RWPE1 (cell line): ENCODE measurements at places on chromosomes 12 and 14.
A peak's percentile ranks its signal among the peaks of the same experiment; 100 is the strongest.

DNA sequence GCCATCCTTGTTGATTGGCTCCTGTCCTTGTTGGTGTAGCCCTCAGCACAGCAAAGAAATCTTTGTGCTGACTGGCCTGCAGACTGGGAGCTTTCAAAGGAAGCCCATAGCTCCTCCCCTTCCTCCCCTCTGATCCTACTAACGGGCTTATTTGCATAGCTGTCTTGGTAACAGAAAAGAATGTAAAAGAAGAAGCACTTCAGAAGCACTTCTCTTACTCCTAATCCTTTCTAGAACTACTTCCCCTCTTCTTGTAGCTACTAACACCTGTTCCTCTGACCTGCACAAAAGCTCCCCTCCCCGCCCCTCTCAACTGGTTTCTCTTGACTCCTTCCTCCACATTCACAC, 14.3 kb upstream of the RIC8B start:
- DNase-seq = no peak

DNA sequence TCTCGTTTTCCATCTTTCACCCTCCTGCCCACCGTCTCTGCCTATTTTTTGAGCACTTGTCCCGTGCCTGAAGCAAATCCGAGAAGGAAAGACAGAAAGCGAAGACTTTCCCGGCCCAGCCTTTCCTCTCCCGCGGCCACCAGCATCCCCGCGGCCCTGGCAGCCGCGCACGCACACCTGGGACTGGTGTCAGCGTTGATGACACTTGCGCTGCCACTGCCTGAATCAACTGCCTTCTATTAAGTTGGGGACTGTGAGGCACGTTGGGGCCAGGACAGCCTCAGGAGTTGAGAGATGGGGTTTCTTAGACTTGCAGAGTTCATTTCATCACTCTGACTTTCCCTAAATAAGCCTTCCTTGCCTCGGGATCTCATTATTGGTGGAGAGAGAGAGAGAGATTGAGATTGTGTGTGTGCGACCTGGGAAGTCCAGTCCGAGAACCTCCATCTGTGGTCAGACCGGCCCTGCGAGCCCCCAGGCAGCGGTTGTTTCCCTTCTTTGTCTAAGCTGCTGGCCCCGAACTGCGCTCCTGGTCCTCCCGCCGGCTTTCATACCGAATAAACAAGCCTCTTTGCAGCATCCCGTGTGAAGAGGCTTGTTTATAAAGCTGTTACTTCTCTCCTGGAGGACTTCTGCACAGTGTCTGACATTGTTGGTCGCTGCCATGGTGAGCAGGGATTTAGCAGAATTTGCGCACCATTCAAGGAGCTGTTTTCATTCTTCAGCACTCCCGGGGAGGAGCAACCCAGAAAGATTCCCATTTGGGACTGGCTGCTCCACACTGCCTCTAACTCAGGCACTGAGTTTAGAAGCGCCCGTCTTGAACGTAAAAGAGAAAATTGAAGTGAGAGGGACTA, 1.5 kb downstream of the PDZRN4 start:
- no peak for DNase-seq

GRCh38 chr14:71588576-71589215, 343.5 kb upstream of the RGS6 start:
- DNase-seq = no peak

DNA sequence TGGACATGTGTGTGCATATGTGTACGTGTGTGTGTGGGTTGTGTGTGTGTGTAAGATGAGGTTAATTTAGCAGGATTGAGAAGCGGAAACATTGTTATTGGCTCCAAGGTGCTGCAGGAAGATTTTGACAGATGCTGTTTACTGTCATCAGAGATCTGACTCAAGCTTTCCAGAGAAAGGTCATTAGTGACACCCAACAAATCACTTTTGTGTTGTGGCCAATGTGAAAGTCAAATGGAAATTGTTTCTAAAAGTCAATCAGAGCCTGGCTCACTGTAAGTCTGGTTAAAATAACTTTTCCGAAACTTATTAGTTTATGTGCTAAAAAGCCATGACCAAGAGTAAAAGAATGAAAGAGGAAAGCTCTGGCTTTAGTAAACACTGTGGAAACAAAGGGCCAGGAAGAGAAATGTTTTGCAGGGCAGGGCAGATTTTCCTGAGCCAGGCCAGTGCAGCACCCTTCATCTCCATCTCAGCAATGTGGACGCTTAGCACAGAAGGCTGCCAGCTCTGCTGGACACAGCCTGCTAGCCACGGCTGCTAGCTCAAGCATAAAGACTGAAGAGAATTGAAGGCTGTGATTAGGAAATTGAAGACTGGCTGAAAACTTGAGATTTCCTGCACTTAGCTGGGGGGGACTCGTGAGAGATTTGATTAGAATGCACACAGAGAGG, 235.8 kb downstream of the NEDD1 start:
- DNase-seq = no peak

DNA sequence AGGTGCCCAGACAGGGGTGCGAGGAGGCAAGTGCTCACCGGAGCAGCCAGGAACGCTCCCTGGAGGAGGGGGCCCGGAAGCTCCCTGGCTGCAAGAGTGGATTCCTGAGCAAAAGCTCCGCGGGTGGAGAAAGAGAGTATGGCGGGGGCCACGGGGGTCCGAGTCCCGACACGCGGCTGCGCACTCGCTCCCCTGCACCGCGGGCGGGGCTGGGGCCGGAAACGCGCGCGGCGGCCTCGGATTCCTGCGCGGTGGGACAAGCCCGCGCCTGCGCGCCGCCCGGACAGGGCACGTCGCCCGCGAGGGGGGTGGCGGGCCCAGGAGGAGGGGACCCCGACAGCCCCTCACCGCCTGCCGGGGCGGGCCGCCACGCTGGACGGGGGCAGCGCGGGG, 27.8 kb upstream of the GPR132 start:
- peak; percentile 52 for DNase-seq
